ENCODE measurements at places on chromosomes 3 and 15. TPM values are rescaled to one million over a fixed set of nuclear protein-coding genes. Genes with fewer than 3 reads are reported as not detected.

The LMAN1L gene
- total RNA-seq: 0.21 TPM

The IQCH gene
- 0.42 TPM for total RNA-seq

The EFCAB12 gene
- 1.4 TPM for total RNA-seq

The LTF gene
- 0.52 TPM for total RNA-seq

The GPR160 gene
- 19.9 TPM for total RNA-seq

The LYSMD2 gene
- 18.1 TPM for total RNA-seq

The ALS2CL gene
- total RNA-seq: 5.4 TPM

The NR2E3 gene
- not detected for total RNA-seq

The EPB42 gene
- total RNA-seq: 0.10 TPM

The CLEC3B gene
- 0.21 TPM for total RNA-seq

The TRIM69 gene
- total RNA-seq: 7.5 TPM

The ALPK3 gene
- 0.10 TPM for total RNA-seq

The EPHA3 gene
- not detected for total RNA-seq

The TASOR gene
- 81.5 TPM for total RNA-seq

The PTX3 gene
- 39.7 TPM for total RNA-seq

The TTLL13 gene
- 0.31 TPM for total RNA-seq

The FOXB1 gene
- 0.10 TPM for total RNA-seq

The CDC25A gene
- 0.21 TPM for total RNA-seq

The SEMA6D gene
- total RNA-seq: under 0.01 TPM

The DISP2 gene
- under 0.01 TPM for total RNA-seq

The GOLGA6L2 gene
- total RNA-seq: not detected

The CISH gene
- 1.2 TPM for total RNA-seq

The GPR171 gene
- 10.6 TPM for total RNA-seq

The KCNMB2 gene
- total RNA-seq: not detected

The THUMPD3 gene
- total RNA-seq: 62.0 TPM

The LDHAL6B gene
- not detected for total RNA-seq

The ILDR1 gene
- 0.21 TPM for total RNA-seq

The ZNF609 gene
- 34.3 TPM for total RNA-seq

The CPNE4 gene
- 0.10 TPM for total RNA-seq

The VPS8 gene
- 93.7 TPM for total RNA-seq

The DUOXA2 gene
- total RNA-seq: not detected

The ADAMTSL3 gene
- not detected for total RNA-seq

The GOLGA6L26 gene
- not detected for total RNA-seq

The LMOD3 gene
- not detected for total RNA-seq

The DLEC1 gene
- 1.7 TPM for total RNA-seq

The CAMKV gene
- total RNA-seq: not detected

The GREM1 gene
- 0.10 TPM for total RNA-seq

The DZIP3 gene
- total RNA-seq: 9.2 TPM

The BFSP2 gene
- not detected for total RNA-seq

The SKOR1 gene
- total RNA-seq: 1.9 TPM

The CCDC54 gene
- total RNA-seq: not detected

The PLIN1 gene
- under 0.01 TPM for total RNA-seq

The FAM81A gene
- 0.94 TPM for total RNA-seq

The CLSTN2 gene
- not detected for total RNA-seq

The GRM7 gene
- total RNA-seq: not detected

The GOLGA8O gene
- total RNA-seq: 3.7 TPM

The CLRN1 gene
- total RNA-seq: not detected

The KCNMB3 gene
- 0.31 TPM for total RNA-seq

The GMPS gene
- 43.6 TPM for total RNA-seq

The ACTRT3 gene
- not detected for total RNA-seq

The CLASP2 gene
- total RNA-seq: 71.8 TPM

Measured in mononuclear cell (primary cell).